ENCODE measurements at places on chromosomes 3 and 15.

GRCh38 chr3:181999314-181999713 is 287.6 kb downstream of the SOX2 start:
- DNase-seq = no peak

- no peak for DNase-seq
Observed at GRCh38 chr15:73630921-73631362, 2.2 kb downstream of the NPTN start.

GRCh38 chr3:72317491-72317890 is 530.8 kb downstream of the SHQ1 start:
- DNase-seq = no peak

DNA sequence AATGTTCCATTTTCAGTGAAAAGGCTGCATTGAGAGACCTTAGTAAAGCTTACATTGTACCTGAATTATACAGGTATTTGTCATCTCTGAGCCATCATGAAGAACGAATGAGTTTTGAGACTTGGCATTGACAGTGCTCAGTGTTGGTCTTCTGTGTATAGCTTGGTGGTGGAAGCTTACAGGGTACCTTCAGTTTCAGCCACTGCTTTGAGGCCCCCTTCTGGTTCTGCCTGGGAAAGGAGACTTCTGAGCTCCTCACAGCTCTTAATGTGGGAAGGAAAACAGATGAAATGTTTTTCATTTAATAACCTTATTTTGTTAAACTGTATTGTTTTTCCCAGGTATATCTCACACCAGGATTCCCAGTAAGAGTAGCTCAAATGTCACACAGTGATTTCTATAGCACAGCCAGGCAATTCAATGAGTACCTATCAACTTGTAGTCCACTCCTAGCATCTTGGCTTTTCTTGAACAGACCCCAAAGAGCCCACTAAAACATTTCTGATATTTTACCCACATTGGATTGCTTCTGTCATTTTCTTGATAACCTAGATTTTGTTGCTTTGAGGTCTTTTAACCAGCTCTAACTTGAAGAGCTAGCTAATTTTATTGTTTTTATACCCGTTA is 5.6 kb downstream of the SERPINI1 start:
- DNase-seq = peak; percentile 45

- no peak for DNase-seq
Observed at GRCh38 chr3:127908202-127908601, 6.8 kb upstream of the KBTBD12 start.

- DNase-seq = no peak
Observed at GRCh38 chr3:70557976-70558375, 245.5 kb upstream of the MDFIC2 start.

- DNase-seq = no peak
Observed at GRCh38 chr3:32951410-32951811, at the start of gene CCR4. CCR4 (plus strand) TSS chr3:32951644; CDS start chr3:32953423, 1,779 bp downstream.

DNA sequence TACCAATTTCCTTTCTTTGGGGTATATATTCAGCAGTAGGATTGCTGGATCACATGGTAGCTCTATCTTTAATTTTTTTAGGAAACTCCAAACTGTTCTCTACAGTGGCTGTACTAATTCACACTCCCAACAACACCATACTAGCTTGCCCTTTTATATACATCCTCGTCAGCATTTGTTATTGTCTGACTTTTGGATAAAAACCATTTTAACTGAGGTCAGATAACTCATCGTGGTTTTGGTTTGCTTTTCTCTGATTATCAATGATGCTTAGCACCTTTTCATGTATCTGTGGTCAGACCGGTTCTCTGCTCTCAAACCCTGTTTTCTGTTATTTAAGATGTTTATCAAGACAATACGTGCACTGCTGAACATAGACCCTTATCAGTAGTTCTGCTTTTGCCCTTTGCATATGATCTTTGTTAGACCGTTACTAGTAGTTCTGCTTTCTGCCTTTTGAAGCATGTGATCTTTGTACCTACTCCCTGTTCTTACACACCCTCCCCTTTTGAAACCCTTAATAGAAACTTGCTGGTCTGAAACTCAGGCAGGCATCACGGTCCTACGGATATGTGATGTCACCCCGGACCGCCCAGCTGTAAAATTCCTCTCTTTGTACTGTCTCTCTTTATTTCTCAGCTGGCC is 474.3 kb downstream of the RSL24D1 start:
- no peak for DNase-seq
